ENCODE measurements at places on chromosomes 7 and 10.

- no peak for DNase-seq
Measured at GRCh38 chr7:67359900-67360299, 363.3 kb downstream of the TYW1 start.

DNA sequence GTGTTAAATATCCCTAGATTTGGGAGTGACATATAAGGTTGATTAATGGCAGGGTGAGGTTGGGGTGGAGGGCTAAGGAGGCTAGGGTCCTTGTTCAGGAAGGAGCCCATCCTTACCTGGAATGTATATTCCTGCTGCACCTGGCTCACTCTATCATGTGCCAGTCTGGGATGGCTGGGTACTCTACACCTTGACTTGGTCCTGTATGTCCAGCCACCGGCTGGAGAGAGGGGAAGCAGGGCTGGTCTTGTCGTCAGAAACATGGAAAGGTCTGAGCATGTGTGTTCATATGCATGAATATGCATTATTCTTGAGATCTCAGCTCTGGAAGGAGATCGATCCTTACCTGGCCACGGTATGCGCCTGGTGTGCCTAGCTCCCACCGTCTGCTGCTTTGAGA lies 33.2 kb downstream of the TMEM270 start:
- DNase-seq = no peak

DNA sequence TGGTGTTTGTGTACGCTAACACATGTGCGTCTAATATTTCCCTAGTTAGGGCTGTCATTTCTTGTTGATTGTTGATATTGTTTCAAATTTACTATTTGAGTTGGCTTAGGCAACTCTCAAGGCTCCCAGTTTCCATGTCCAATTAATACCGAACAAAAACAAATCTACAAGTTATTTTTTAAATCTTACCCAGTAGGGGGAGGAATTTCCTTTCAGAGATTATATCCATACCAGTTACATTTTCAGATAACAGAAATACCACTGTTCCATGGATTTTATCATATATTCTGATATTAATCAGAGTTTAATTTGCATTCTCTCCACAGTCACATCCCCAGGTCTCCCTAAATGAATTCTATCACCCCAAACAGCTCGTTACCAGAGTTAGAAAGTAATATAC lies 7.2 kb upstream of the AKR1B10 start:
- DNase-seq = no peak

GRCh38 chr10:116170815-116171250 lies 102.2 kb downstream of the GFRA1 start:
- no peak for DNase-seq

DNA sequence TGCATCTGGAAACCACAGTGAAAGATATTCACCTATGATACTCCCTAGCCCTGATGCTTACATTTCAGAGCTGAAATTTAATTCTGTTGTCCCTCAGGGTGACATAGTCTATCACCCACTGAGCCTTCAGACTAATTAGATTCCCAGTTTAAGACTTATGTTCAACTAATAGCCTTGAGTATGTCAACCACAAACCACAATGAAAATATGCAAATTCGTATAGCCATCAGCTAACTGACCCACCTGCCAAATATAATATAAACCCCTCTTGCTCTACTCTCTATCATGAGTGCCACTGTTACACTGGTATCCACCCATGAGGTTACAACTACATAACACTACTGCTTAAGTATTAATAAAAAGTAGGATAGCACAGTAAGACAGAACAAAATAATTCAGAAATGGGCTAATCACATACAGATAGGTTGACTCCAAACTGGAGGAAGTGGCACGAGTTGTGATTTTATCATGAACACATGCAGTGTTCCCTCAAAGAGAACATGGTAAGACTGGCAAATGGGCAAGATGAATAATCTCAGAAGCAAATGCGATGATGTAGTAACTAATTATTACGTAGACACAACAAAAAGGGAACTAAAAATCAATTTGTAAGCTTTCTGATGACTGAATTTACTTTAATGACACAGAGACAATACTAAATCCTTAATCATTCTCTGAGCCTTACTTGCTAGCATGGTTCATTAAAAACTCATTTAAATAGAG lies 290.6 kb downstream of the PARD3 start:
- DNase-seq = no peak

DNA sequence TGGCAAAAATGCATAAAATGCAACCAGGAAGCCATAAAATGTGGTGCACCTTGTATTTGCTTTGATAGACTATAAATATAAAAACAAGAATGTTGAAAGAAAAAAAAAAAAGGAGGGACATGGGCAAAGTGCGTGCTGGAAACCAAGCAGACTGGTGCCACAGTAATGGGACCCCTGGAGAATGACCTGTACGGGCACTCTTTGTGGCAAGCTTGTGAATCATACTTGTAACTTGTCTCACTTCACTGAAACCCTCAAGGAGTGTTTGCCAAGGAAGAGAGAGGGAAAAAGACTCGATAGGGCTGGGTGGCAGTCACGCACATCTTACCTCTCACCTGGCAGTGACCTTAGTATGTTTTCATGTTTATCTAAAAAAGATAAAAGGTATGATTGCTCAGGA lies 1183.6 kb downstream of the GATA3 start:
- DNase-seq = no peak

- no peak for DNase-seq
Measured at GRCh38 chr10:43383204-43383971, 12.0 kb downstream of the FXYD4 start.

DNA sequence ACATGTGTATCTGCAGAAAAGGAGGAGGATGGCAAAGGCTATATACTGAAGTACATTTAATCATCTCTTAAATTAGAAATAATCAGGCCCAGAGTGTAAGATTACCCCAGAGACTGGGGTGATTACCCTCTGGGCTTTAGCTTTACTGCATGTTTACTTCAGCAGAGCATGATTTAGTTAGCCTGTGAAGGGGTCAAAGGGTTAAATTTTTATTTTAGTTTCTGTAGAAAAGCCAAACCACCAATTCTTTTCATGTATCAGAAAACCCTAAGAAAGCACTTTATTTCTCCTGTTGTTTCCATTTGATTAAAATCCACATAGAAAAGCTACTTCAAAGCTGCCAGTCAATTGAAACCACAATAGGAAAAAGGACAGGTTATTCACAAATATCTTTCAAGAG lies 101.5 kb upstream of the LSM8 start:
- no peak for DNase-seq

DNA sequence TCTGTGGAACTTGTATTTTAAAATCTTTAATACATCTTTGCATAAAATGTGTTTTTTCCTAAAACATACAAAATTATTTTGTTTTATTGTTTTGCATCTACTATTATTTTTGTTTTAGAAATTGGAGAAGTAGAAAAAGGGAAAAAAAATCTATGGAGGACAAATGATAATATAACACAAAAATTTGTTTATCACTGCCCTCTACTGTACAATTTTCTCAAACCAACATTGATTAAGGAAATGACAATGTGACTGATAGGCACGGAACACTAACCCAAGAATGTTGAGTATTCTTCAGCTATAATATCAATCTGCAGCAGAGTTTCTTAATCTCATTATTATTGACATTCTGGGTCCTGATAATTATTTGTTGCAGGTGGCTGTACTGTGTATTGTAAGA lies 9.5 kb upstream of the ING3 start:
- DNase-seq = no peak

GRCh38 chr10:12961416-12962205 lies 39.9 kb downstream of the CCDC3 start:
- peak; percentile 47 for DNase-seq
